CD4-positive, alpha-beta T cell treated with Interleukin-17A for 1 hour (primary cell): ENCODE measurements at places on chromosomes 16 and 17.

GRCh38 chr16:86229283-86229682 is 281.0 kb upstream of the FOXF1 start:
- DNase-seq, result no peak

- DNase-seq, result peak; percentile 26
Observed at GRCh38 chr16:85570213-85570734, 42.8 kb upstream of the GSE1 start.

GRCh38 chr16:71794943-71795342 is 13.7 kb downstream of the AP1G1 start:
- no peak for DNase-seq

GRCh38 chr17:13996748-13997147 is 72.6 kb upstream of the COX10 start:
- no peak for DNase-seq

- no peak for DNase-seq
Observed at GRCh38 chr17:52604105-52604504, 445.6 kb upstream of the CA10 start.

GRCh38 chr16:50597563-50598255 is 49.5 kb downstream of the NKD1 start:
- no peak for DNase-seq

DNA sequence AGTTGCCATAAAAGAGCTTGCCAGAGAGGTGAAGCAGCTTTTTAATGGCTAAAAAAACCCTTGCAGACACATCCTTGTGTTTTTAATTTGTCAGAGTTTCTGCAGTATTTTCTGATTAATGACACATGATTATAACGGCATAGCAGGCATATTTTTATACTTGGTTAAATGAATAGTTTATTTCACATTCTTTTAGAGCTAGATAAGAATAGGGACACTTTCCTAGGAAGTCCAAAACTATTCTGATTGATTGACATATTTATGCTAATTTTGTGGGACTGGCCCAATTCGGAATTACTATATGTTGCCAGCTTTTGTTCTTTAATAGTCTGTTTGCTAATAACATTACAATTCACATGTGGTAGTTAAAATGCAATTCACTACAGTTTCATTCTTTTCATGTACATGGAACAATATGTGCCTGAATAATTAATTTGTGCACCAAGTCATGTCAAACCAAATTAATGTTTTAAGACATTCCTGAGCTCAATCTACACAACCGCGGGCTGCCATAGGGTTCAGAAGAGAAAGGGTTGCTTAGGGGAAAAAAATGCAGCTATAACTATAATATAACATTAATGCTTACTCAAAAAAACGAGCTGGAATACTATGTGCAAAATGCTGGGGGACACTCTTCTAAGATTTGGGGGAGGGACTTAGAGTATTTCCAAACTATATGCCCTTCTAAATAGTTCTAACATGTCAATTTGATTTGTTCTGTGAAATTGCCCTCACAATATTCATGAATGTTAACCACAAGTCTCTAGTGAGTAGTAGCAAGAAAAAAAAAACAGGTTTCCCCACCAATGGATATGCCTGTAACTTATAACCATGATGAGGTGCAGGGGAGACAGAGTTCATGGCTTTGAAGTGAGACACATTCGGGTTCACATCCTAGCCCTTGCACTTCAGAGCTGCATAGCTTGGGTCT is 305.4 kb downstream of the CEP112 start:
- DNase-seq, result no peak

DNA sequence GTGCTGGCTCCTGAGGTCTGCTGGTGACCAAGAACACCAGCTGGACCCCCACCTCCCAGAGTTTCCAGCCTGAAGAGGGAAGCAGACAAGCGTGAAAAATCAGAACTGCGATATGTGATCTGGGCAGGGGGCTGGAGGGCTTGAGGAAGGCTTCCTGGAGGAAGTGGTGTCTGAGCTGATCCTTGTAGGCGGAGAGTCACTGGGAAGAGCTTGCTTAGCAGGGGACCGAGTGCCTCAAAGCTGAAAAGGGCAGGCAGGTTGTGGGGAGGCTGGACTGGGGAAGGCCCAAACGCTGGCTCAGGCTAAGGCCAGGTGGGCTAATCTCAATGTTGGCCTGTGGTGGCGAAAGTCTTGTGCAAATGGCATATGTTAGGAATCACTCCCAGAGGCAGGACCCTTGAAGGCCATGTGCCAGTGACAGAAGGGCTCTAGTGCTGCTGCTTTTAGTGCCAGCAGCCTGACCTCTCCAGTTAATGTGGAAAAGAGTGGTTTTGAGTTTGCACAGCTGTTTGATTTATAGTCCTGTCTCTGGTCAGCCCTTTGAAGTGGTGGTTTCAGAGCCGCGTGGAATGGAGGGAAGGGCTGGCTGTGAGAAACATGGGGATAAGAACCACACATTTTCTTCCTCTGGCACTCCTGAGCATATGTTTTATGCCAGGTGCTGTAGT is 85.3 kb upstream of the LGALS9 start:
- DNase-seq, result no peak

- DNase-seq, result no peak
Observed at GRCh38 chr16:75029854-75030253, 31.0 kb downstream of the ZNRF1 start.

DNA sequence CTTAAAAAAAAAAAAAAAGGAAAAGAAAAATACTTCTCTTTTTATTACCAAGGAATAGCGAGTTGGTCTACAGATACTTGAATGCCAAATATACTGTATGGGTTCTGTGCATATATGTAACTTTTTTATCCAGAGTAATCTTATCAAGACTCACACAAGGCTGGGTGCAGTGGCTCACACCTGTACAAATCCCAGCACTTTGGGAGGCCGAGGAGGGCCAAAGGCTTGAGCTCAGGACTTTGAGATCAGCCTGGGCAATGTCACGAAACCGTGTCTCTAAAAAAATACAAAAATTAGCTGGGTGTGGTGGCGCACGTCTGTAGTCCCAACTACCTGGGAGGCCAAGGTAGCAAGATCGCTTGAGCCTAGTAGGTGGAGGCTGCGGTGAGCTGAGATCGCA is 137.4 kb upstream of the TMEM97 start:
- no peak for DNase-seq

- peak; percentile 89 for DNase-seq
Observed at GRCh38 chr17:81977211-81977808, at the start of gene ASPSCR1. Gene ASPSCR1 (plus strand): TSS chr17:81977629. CDS start chr17:81977647, 18 bp downstream.
